ENCODE measurements at places on chromosomes 1 and 21.

GRCh38 chr1:34060901-34061415 lies 104.1 kb downstream of the CSMD2 start:
- DNase-seq, result no peak

DNA sequence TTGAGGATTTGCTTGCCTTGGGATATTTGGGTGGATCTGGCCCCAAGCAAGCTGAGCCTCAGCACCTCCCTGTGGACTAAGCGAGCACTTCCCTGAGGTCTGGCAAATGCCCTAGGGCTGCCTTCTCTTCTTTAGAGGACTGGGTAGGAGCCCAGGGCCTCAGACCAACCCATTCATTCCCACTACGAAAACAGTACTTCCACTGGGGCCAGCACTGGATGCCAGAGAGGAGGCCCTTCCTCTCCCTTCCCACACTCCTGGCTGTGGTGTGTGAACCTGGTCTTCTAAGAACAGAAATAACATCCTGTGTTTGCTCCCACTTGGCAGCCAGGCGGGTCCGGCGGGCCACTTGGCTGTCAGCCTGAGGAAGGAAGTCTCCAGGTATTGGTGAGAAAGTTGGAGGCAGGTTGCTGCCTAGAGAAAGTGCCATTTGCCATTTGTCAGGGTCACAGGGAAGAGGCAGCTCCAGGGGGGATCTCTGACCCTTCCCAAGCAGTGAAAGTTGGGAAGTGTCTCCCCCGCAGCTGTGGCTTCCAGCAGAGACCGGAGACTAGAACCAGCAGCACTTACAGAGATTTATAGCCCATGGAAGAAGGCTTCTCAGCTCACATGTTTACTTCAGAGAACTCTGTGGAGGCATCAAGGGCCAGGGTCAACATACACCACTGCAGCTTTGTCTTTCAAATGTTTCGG lies 323.5 kb downstream of the SIPA1L2 start:
- DNase-seq, result no peak

DNA sequence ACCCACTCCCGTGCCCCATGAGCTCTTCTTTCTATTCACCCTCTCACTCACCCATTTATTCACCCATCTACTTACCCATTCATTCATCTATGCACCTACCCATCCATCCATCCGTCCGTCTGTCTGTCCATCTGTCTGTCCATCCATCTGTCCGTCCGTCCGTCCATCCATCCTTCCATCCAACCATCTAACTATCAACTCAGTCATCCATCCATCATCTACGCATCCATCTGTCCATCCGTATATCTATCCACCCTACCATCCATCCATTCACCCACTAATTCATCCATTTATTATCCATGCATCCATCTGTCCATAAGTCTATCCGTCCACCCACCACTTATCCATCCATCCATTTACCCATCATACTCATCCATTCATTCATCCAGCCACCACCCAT lies 10.8 kb upstream of the CSF3R start:
- no peak for DNase-seq

GRCh38 chr21:17472592-17473271 lies 40.1 kb upstream of the CXADR start:
- no peak for DNase-seq

DNA sequence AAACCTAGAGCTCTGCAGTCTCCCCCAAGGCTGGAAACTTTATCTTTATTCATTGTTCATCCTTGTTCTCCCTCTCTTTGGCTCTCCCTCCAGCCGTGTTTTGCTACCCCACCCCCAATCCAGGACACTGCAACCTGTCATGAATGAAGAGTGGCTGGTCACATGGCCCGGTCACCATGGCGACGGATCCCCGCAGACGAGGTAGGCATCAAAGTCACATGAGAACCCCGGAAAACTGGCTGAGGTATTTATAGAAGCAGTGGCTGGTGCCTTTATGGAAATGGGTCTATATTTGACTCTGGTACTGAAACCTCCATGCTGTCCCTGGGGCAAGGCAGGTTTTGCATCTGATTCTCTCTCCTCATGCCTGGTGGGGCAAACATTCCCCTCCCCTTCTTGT lies 13.4 kb upstream of the SLC6A17 start:
- DNase-seq, result peak; percentile 95

Data from NCI-H748 treated with DMSO at 0.1 percent for 48 hours (cell line).